ENCODE measurements at places on chromosomes 3 and 15. TPM values are rescaled to one million over a fixed set of nuclear protein-coding genes. Genes with fewer than 3 reads are reported as not detected.

The GOLGA8R gene
- total RNA-seq: 2.1 TPM

The DNAH12 gene
- total RNA-seq: under 0.01 TPM

The PLSCR2 gene
- total RNA-seq: not detected

The ZIC4 gene
- not detected for total RNA-seq

The GXYLT2 gene
- 34.8 TPM for total RNA-seq

The ITPKA gene
- total RNA-seq: 0.92 TPM

The LIPH gene
- not detected for total RNA-seq

The CHRD gene
- 1.4 TPM for total RNA-seq

The SPINK8 gene
- total RNA-seq: not detected

The GPR156 gene
- 0.37 TPM for total RNA-seq

The SHC4 gene
- 1.8 TPM for total RNA-seq

The CNOT10 gene
- total RNA-seq: 24.6 TPM

The GOLGA6L10 gene
- 0.28 TPM for total RNA-seq

The SERINC4 gene
- 0.09 TPM for total RNA-seq

The LRRIQ4 gene
- not detected for total RNA-seq

The SEMA6D gene
- 22.9 TPM for total RNA-seq

The LPP gene
- 60.1 TPM for total RNA-seq

The GFM1 gene
- 27.3 TPM for total RNA-seq

The TMC3 gene
- total RNA-seq: not detected

The IL17RD gene
- total RNA-seq: 1.1 TPM

The MAN2C1 gene
- 112 TPM for total RNA-seq

The SLC12A1 gene
- not detected for total RNA-seq

The USP8 gene
- 35.3 TPM for total RNA-seq

The ADAMTS7 gene
- 3.8 TPM for total RNA-seq

The TERC gene
- 37.7 TPM for total RNA-seq
